H1 (cell line): ENCODE measurements at places on chromosomes 4 and X. TPM values are rescaled to one million over a fixed set of nuclear protein-coding genes. Genes with fewer than 3 reads are reported as not detected.

TMSB15C gene
- total RNA-seq: 2.6 and 2.9 TPM in 2 replicates

AMOT gene
- total RNA-seq: 7.1 and 7.9 TPM in 2 replicates

TRIM60 gene
- not detected in 2 replicates for total RNA-seq

DNA sequence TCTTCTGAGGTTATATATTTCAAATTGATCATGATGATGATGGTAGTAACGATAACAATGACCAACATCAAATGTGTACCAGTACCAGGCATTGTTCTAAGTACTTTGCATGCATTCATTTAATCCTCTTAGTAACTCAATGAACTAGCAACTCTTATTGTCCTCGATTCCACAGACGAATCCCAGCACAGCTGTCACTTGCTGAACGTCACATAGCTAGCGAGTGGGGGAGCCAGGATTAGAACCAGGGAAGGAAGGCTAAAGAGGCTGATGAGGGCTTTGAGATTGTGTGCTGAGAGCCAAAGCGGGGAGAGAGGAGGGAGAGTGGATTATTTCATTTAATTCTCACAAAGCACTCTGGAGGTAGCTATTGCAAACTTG is 103.6 kb downstream of the PHOX2B start:
- H3K36me3 ChIP-seq: no peaks in the 10 kb centered on the region
- H3K4me1 ChIP-seq: peaks cover 3% of the 10 kb centered on the region; the same call in 1 of the 2 replicates
- H3K27ac ChIP-seq: no peak overlapping the region
- DNase-seq: no peak
- H3K4me3 ChIP-seq: no peak overlapping the region

SLC2A9 gene
- 0.20 and 0.44 TPM in 2 replicates for total RNA-seq

DNA sequence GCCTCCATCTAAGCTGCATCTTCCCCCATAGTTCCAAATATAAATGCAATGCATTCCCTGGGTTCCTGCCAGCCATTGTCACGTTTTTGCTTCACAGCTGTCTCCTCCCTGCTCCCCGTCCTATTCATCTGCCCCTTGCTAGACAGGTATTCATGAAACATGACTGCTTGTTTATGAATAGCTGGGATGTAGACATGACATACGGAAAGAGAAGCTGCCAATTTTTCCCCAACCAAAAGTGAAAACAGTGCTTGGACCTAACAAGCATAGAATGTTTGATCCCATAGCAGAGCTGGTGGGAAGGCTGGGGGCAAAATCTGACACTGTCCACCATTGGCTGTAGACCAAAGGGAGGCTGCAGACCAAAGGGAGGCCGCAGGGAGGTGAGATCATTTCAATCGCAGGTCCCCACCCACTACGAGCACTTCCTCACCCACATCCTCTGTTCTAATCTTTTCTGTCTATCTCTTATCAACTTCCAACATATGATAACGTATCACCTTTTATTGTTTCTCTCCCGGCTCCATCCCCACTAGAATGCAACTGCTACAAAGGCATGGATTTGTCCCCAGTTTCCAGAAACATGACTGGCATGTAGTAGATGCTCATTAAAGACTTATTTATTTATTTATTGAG is 8.5 kb upstream of the GYG2 start:
- DNase-seq: no peak
- no peak overlapping the region for H3K27ac ChIP-seq
- H3K4me1 ChIP-seq: no peaks in the 10 kb centered on the region
- no peak overlapping the region for H3K4me3 ChIP-seq
- no peaks in the 10 kb centered on the region for H3K36me3 ChIP-seq

CORIN gene
- total RNA-seq: 0.17 and 0.32 TPM in 2 replicates

- H3K4me1 ChIP-seq: peaks cover 3% of the 10 kb centered on the region
- H3K27ac ChIP-seq: no peak overlapping the region
- no peak overlapping the region for H3K4me3 ChIP-seq
- no peaks in the 10 kb centered on the region for H3K36me3 ChIP-seq
These were observed 77.3 kb upstream of the NOCT start for GRCh38 chr4:138938366-138938690.

DNA sequence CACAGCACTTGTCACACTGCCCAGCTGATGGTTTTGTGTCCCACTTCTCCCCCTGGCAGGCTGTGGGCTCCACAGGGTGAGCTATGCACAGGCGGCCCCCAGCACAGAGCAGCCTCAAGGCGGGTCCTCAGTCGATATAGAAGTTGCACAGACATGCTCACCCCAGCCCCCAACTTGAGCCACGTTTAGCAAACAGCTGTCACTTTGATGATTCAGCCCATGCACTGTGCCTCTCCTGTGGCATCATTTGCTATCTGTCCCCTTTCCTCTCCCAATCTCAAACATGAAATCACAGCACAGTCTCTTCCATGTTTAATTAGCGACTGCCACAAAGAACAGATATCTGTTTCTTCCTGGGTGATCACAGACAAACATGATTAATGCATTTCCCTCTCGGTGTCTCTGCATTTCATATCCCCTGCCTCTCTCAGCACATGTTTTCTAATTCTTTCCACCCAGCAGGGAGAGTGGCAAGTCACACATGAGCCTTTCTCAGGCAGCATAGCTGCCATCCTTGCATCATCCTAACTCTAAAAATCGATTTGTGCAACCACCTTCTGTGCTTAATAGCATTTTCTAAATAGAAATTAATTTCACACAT is 204.9 kb downstream of the EVC2 start:
- no peak overlapping the region for H3K27ac ChIP-seq
- no peaks in the 10 kb centered on the region for H3K27me3 ChIP-seq
- H3K4me1 ChIP-seq: no peaks in the 10 kb centered on the region
- DNase-seq: no peak
- H3K4me3 ChIP-seq: no peak overlapping the region

TASL gene
- not detected in 2 replicates for total RNA-seq

STOX2 gene
- 20.0 and 20.9 TPM in 2 replicates for total RNA-seq

GRCh38 chr4:113955948-113956347 is 23.5 kb downstream of the ARSJ start:
- H3K4me1 ChIP-seq: peaks cover 2% of the 10 kb centered on the region; the same call in 1 of the 2 replicates
- H3K27me3 ChIP-seq: no peaks in the 10 kb centered on the region
- no peaks in the 10 kb centered on the region for H3K36me3 ChIP-seq
- no peak for DNase-seq
- no peak overlapping the region for H3K27ac ChIP-seq

GRCh38 chr4:86640469-86640868 is 46.4 kb downstream of the PTPN13 start:
- H3K27me3 ChIP-seq: no peaks in the 10 kb centered on the region
- no peak overlapping the region for H3K27ac ChIP-seq
- no peaks in the 10 kb centered on the region for H3K4me1 ChIP-seq
- DNase-seq: no peak
- H3K36me3 ChIP-seq: peaks cover 4% of the 10 kb centered on the region; the same call in 1 of the 2 replicates
- no peak overlapping the region for H3K4me3 ChIP-seq

DNA sequence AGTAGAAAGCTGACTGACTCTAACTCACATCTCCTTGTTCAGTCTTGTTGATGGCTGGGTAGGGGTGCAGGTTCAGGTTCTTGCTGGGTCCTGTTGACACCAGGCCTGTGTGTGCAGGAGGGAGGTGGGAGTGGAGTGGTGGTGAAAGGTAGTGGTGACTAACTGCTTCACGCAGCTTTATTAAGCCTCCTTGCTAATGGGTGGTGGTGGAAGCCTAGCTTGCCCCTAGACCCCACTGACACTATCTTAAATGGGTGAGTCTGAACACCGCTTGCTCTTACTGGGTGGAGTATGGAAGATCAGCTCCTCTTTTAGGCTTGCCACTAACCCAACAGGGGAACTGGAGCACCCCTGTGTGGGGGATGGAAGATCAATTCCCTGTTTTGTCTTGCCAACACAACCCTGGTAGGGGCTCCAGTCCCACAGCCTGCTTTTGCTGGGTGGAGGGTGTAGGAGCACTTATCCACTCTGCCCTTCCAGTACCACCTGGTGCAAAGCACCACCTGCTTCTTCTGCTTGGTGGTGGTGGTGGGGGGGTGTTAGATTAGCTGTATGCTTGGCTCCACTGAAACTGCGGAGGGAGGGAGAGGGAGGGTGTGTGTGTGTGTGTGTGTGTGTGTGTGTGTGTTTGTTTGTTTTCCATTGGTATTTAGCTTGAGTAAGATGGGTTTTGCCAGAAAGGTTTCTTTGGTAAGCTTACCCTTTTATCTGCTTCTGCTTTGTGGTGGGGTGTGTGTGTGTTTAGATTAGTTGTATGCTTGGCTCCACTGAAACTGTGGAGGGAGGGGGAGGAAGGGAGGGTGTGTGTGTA is 25.6 kb downstream of the KDM6A start:
- no peak overlapping the region for H3K27ac ChIP-seq
- H3K27me3 ChIP-seq: no peaks in the 10 kb centered on the region
- DNase-seq: peak; percentile 45
- H3K4me3 ChIP-seq: no peak overlapping the region
- no peaks in the 10 kb centered on the region for H3K4me1 ChIP-seq
- H3K36me3 ChIP-seq: no peaks in the 10 kb centered on the region

USP17L15 gene
- not detected in 2 replicates for total RNA-seq

ADRA2C gene
- 13.8 and 14.8 TPM in 2 replicates for total RNA-seq

CCSER1 gene
- total RNA-seq: 0.84 and 0.90 TPM in 2 replicates

GRCh38 chrX:154096140-154097002 is 1.1 kb downstream of the MECP2 start:
- H3K27ac ChIP-seq: no peak overlapping the region
- peak overlapping the region; percentile 65 for H3K4me3 ChIP-seq
- peaks cover 9% of the 10 kb centered on the region for H3K4me1 ChIP-seq
- no peak for DNase-seq
- no peaks in the 10 kb centered on the region for H3K36me3 ChIP-seq

DNA sequence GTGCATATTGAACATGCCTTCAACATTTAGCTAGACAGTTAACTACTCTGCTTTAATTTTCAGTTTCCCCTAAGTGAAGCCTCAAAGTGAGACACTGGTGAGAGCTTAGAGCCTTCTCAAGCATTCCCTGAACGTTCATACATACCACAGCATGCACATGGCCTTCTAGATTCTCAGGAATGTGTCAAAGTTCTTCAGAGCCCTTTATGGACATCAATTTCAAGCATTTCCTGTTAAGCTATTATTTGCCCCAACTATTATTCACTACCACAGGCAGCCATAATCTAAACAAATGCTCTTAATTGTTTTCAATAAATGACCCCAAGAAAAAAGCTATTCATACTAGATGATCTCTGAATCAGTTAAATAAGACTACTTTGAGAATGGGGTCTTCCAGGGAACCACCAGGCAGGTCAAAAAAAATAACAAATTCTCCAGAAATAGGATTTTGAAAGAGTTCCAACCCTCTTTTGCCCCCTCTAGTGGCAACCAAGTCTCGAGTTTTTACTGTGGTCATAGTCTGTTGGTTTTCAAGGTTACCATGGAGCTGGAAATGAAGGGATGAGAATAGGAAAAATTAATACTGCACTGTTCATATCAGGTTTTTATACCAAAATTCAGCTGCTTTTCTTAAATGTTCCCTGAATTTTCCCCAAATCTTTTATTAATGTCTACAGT is 235.4 kb downstream of the RAB28 start:
- no peak overlapping the region for H3K4me3 ChIP-seq
- no peak for DNase-seq

DNA sequence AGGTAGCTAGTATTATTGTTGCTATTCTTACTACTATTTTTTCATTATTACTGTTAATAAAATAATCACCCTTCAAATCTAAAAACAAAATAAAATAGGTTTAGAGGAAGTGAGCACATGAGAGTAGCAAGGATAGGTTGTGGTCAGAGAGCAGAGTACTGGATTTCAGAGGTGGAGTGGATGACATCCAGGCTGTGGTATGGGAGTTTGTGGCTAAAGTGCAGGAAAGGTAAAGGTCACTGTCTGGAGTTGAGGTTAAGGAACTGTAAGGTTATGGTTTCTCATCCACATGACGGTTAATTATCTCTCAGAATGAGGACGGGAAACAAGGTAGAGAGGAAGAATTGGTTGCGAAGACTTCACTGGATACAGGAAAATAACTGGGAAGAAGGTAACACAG is 27.7 kb downstream of the STEEP1 start:
- no peaks in the 10 kb centered on the region for H3K36me3 ChIP-seq
- H3K27me3 ChIP-seq: no peaks in the 10 kb centered on the region
- no peak for DNase-seq

DNA sequence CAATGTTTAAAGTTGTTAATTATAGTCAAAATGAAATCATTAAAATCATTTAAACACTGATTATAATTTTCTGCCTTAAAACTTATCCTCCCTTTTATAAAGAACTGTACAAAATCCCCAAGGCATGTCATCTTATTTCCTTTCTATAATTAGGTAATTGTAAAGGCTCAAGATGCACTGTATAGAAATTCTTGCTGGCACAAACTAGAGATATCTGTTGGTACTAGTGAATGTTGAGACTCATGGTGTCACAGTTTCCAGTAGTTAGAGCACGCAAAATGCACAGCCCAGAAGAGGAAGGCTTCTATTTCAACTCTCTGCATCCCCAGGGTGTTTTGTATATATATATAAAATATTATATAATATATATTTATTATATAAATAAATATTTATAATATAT is 22.7 kb upstream of the PLA2G12A start:
- no peaks in the 10 kb centered on the region for H3K4me1 ChIP-seq
- H3K27ac ChIP-seq: no peak overlapping the region
- no peaks in the 10 kb centered on the region for H3K36me3 ChIP-seq
- H3K4me3 ChIP-seq: no peak overlapping the region
- H3K27me3 ChIP-seq: no peaks in the 10 kb centered on the region
- no peak for DNase-seq

- DNase-seq: no peak
- no peak overlapping the region for H3K4me3 ChIP-seq
- H3K4me1 ChIP-seq: no peaks in the 10 kb centered on the region
- H3K27ac ChIP-seq: no peak overlapping the region
- no peaks in the 10 kb centered on the region for H3K27me3 ChIP-seq
- H3K36me3 ChIP-seq: no peaks in the 10 kb centered on the region
These were observed 27.0 kb downstream of the GUCY1B1 start for GRCh38 chr4:155785828-155786227.

- no peak overlapping the region for H3K27ac ChIP-seq
- no peaks in the 10 kb centered on the region for H3K27me3 ChIP-seq
- DNase-seq: no peak
- H3K4me3 ChIP-seq: no peak overlapping the region
- H3K36me3 ChIP-seq: no peaks in the 10 kb centered on the region
These were observed 43.8 kb downstream of the RAI2 start for GRCh38 chrX:17817251-17817650.

GRCh38 chr4:24764345-24764744 is 31.0 kb upstream of the SOD3 start:
- H3K27me3 ChIP-seq: no peaks in the 10 kb centered on the region
- H3K4me3 ChIP-seq: no peak overlapping the region
- 0 out of 2 replicates have a peak, but pooled peaks cover 5% of the 10 kb centered on the region for H3K4me1 ChIP-seq
- H3K36me3 ChIP-seq: no peaks in the 10 kb centered on the region
- no peak overlapping the region for H3K27ac ChIP-seq
- DNase-seq: no peak

STS gene
- 1.4 and 1.5 TPM in 2 replicates for total RNA-seq

DNA sequence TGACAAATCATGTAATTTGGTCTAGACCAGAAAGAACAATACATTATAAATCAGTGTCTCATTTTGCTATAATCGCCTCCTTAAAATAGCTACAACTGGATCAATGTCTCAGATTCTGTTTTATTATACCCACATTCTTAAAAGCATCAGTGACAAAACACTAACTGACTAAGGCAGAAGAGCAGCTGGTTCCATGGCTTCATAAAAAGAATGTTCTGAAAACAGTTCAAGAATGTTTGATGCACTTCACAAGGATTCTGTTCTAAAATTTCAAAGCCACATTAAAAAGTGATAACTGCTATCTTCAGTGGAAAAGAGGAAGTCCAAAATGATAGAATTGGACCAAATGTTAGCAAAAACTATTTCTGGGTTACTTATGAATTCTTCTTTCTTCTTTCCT is 69.8 kb downstream of the COL25A1 start:
- H3K4me1 ChIP-seq: no peaks in the 10 kb centered on the region
- no peak for DNase-seq
- H3K4me3 ChIP-seq: no peak overlapping the region
- no peak overlapping the region for H3K27ac ChIP-seq

DNAAF6 gene
- total RNA-seq: not detected in 2 replicates
